ENCODE measurements at places on chromosomes 3 and 15.

DNA sequence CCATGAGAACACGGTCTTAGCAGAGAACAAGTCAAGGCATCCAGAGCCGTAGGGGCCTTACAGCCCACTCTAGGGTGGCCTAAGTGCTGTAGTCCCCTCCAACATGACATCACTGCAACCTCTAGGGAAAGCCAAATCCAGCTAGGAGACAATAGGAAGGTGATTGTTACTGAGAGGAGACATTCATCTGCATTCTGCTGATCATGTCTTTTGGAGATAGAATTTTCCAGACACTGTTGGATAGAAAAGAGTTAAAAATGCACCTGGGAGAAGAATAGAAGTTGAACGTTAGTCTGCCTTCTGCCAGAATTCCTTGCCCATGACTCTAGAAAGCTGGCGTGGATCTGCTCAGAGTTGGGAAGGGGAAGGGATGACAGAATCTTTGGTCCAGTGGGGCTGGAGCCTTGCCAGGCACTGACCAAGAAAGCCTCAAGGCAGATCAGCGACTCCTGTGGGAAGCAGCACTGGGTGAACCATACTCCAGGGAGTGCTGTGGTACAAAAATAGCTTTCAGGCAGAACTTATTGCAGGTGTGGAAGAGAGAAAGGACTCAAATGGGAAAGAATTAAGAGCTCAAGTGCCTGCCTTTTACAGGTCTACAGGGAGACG is 44.8 kb upstream of the RAF1 start:
- DNase-seq, result no peak

GRCh38 chr3:110995461-110996231 is 76.0 kb upstream of the NECTIN3 start:
- DNase-seq, result no peak

DNA sequence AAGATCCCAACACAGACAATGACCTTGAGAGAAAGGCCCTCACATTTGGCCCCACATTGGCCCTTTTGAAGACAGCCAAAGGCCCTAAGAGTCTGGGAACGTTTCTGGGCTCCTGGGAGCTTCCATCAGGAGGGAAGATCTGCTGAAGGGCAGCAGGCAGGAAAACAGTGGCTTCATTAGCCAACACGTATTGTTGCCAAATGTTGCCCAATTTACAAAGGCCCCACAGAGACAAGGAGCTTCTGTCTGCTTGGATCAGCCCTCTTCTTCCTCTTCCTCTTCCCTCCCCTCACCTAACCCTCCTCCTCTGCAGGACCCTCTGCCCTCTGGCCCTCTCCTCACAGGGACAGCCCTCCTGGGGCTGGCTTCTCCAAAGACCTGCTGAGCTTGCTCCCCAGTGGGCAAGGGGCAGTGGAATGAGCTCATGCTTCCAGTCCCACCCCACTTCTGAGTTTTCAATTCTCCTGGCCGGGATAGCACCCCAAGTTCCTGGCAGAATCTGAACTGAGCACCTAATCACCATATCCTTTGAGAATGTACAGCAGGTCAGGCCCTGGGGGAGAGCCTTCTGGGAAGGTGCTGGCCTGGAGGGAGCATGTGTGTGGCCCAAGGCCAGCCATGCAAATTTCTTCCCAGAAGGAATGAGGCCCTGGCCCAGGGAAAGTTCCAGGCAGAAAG is 5.1 kb upstream of the LTF start:
- DNase-seq, result no peak

- DNase-seq, result no peak
Measured at GRCh38 chr3:62007036-62007435, 366.3 kb downstream of the FEZF2 start.

DNA sequence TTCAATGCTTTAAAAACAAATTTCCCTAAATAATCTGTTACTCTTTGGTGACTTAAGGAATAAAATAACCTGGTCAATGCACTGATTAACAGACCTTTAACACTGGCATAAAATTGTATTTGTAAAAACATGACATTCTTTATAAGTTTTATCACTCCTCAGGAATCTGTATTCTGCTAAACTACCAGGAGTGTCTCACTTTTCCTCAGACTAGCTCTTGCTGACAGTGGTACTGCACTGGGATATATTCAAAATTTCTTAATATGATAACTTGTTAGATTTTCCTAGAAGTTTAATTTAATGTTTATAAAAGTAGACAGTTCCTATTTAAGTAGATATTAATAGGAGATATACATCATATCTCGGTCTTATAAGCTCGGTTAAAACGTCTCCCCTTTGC is 363.4 kb upstream of the ARHGEF26 start:
- DNase-seq, result no peak

DNA sequence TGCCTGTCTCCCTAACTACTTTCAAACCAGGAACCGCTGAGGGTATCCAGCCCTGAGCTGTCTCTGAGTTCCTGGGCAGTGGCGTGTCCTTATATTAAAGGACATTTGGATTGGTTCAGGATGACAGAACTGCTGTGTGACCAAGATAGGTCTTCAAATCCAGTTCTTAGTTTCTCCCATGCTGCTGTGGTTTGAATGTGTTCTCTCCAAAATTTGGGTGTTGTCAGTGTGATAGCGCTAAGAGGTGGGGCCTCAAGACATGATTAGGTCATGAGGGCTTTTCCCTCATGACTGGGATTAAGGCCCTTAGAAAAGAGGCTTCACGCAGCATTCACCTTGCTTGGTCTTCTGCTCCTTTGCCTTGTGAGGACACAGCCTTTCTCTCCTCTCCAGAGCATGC is 376.5 kb upstream of the TPM1 start:
- DNase-seq, result no peak

DNA sequence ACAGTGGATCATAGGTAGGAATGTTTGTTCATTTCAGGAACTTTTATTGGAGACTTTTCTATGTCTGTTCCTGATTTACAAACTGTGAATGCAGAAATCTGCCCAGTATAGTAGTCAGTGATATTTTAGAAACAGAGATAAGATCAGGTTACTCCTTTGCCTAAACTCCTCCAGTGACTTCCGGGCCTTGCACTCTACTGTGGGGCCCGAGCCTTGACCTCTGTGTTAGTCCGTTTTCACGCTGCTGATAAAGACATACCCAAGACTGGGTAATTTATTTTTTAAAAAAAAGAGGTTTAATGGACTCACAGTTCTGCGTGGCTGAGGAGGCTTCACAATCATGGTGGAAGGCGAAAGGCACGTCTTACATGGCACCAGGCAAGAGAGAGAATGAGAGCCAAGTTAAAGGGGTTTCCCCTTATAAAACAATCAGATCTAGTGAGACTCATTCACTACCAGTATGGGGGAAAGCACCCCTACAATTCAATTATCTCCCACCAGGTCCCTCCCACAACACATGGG is 127.1 kb downstream of the DNAJB8 start:
- DNase-seq, result no peak

DNA sequence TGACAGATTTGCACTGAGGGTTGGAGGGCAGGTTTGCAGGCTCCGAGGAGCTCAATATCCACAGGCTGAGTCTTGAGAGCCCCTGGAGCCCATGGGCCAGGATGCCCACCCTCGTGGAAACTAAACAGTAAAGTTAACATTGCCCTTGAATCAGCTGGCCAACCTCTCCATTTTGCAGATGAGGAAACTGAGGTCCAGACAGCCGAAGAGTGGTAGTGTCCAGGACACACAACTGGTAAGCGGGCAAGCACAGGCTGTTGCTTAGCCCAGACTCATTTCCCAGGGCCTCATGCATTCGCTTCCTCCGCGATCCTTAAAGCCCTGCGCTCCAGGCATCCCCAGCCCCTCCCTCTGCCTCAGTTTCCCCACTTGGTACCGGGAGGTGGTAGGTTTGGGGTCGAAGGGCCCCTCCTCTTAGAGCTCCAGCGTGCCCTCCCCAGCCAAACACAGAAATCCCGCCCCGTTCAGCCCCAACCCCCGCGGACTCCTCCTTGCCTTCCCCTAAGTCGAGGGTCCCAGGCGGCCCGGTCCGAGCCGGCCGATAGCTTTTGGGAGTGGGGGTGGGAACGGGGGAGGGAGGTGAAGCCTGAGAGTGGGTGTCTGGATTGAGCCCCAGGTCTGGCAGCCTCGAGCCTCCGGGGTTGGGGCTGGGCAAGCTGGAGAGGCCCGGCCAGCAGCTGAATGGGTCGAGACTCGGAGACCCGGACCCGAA is 3.5 kb downstream of the PTH1R start:
- DNase-seq, result no peak

DNA sequence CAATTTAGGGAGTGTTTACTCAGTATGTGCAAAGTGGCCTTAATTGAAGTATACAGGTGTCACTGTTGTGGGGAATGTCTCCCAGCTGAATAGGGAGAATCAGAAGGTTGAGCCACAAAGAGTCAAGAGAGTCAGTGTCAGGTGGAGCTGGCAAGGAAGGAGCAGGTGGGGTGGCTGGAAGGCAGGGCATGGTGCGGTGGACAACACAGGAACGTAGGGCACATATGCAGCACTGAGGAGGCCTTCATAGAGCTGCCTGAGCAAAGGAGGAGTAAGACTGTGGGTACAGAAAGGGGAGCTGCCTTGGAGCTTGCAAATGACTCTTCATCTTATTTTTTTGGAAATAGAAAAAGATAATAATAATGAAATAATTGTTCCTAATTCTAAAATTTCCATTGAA is 20.0 kb downstream of the ARHGEF3 start:
- no peak for DNase-seq

DNA sequence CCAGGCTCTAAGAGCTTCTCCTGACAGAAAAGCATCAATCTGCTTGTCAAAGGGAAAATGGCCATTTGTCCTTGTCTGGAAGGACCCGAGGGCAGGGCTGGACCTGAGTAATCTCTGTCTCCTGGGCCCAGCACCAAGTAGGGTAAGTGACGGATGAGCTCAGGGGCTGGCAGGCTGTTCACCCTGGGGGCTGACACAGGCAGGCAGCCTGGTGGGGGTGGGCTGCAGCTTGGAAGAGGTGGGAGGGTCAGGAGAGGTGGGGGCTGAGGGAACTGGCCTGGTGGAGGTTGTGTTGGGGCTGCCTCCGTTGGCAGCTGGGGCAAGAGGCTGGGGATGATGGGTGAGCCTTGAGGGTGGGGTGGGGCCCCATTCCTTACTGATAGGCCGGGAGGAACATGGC is 42.3 kb upstream of the ADPGK start:
- DNase-seq, result no peak

DNA sequence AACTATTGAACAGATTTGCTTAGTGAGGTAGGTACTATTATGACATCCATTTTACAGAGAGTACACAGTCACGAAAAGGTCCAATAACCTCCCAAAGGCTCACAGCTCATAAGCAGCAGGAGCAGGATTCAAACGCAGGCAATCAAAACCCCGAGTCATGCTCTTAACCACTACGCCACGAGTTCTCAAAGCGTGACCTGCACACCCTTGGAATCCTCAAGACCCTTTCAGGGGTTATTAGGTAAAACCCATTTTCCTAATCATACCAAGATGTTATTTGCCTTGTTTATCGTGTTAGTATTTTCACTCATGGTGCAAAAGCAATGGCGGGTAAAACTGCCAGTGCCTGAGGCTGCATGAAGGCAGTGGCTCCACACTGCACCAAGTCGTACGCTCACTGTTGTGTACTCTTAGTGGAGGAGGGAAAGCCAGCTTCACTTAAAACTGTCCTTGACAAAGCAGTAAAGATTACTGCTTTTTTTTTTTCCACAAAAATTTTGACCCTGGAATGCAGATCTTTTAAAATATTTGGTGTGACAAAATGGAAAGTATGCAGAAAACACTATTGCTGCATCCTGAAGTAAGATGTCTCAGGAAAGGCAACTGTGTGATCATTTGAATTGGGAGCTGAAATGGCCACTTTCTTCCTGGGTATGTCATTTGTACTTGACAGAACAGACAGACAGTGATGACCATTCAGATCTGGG is 96.1 kb downstream of the IGF2BP2 start:
- DNase-seq, result no peak

- no peak for DNase-seq
Measured at GRCh38 chr3:142459929-142460328, 12.1 kb upstream of the XRN1 start.

GRCh38 chr15:28868744-28869345 is 16.9 kb upstream of the APBA2 start:
- DNase-seq, result no peak

GRCh38 chr3:11021611-11022011 is 29.1 kb downstream of the SLC6A1 start:
- no peak for DNase-seq

DNA sequence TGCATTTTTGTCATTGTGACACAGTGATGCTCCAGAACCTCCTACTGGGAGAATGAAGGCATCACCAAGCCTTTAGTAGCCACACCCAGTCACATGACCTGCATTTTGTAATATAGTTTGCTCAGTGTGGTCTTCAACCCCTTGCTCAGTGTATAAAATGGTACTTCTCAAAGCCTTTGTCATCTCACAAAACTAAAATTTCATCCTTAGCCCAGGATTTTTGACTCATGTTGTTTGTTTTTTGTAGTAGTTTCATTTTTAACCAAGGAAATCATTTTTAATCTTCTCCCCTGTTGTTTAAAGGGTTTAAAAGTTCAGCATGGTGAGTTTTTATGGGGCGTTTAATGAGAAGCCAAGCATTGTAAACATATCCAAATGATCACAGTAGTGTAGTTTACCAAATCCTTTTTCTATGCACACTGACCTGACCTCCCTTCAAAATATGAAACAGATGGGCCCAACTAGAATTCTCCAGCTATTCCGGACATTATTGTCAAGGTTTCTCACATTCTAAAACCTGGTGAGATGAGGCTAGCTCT is 123.5 kb upstream of the IL12A start:
- no peak for DNase-seq

DNA sequence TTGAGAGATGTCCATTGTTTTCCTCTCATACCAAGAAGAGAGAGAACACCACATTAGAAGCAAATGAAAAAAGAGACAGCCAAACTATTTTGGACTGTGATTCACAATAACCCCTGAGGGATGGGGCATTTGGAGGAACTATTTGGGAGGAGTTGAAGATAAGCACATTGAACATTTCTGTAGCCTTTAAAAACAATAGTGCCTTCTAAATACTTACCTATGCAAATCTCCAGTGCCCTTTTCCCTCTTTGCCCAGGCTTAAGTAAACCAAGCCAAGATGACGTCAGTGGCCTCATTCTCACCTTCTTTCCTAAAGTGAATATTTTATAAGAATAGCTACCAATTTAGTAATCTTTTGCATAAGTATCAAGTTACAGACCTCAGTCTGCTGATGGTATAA is 89.7 kb upstream of the COL8A1 start:
- no peak for DNase-seq

GRCh38 chr15:89513284-89513683 is 16.9 kb upstream of the RHCG start:
- DNase-seq, result no peak

- DNase-seq, result no peak
Measured at GRCh38 chr15:57437564-57437963, 61.3 kb downstream of the CGNL1 start.

DNA sequence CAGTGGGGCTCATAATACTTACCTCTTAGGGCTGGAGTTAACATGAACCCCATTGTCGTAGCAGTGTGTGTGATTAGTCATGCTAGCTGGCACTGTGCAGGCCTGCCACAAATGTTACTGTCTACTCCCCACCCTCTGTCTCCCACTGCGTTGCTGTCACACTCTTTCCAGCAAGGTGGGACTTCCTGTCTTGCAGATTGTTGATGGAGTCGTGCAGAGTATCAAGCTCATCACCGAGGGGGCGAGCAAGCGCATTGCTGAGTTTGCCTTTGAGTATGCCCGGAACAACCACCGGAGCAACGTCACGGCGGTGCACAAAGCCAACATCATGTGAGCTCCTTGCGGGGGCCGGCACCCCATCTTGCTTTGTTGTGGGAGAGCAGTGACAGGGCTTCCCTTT is 12.9 kb downstream of the IDH3A start:
- no peak for DNase-seq

- DNase-seq, result peak; percentile 69
Measured at GRCh38 chr3:56915966-56916586, 114.3 kb upstream of the ARHGEF3 start.
